ENCODE measurements at places on chromosomes 5 and 9. TPM values are rescaled to one million over a fixed set of nuclear protein-coding genes. Genes with fewer than 3 reads are reported as not detected.

DNA sequence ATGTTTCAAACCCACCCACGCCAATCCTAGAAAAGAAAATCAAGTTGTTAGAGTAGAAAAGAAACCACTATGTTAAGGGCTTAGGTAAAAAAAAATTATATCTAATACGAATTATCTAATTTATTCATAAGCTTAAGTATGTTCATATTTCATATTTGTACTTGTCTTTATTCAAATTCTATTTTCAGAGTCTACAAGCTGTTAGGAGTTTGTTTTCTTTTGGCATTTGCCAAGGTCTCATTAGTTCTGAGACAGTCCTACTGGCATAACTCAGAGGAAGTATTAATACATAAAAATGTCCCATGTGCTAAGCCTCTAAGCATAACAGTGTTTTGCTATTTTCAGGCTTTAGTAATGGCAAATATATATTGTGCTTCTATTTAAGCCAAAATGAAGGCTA is 57.6 kb downstream of the STARD4 start:
- H3K36me3 ChIP-seq, result no peaks in the 10 kb centered on the region
- H3K4me3 ChIP-seq, result no peak overlapping the region
- no peaks in the 10 kb centered on the region for H3K27me3 ChIP-seq
- peaks cover 2% of the 10 kb centered on the region for H3K4me1 ChIP-seq
- no peak overlapping the region for H3K27ac ChIP-seq
- no peak for DNase-seq

DNA sequence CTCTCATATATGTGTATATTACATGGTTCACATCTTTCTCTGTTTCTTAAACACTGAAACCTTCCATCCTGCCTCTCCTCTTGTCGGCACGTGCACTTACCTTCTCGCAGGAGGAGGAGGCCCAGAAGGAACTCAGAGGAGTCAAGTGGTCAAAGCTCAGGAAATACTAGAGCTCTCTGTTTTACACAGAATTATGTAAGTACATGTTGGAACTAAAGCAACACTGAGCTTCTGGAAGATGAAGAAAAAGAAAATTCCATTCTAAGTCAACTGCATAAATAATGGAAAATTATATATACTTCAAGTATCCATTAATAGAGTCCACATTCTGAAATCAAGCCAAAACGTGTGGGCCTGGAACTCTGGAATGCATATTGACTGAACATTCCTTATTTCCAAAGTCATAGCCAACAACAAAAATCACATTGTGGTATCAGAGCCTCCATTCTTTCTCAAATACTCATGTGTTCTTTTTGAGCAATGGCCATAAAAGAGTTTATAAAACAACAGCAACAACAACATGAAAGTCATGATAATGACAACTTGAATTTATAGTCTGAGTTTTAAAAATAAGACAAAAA is 121.5 kb upstream of the RAI14 start:
- no peaks in the 10 kb centered on the region for H3K27me3 ChIP-seq
- H3K27ac ChIP-seq, result no peak overlapping the region
- peaks cover 1% of the 10 kb centered on the region for H3K4me1 ChIP-seq
- no peak for DNase-seq

DNA sequence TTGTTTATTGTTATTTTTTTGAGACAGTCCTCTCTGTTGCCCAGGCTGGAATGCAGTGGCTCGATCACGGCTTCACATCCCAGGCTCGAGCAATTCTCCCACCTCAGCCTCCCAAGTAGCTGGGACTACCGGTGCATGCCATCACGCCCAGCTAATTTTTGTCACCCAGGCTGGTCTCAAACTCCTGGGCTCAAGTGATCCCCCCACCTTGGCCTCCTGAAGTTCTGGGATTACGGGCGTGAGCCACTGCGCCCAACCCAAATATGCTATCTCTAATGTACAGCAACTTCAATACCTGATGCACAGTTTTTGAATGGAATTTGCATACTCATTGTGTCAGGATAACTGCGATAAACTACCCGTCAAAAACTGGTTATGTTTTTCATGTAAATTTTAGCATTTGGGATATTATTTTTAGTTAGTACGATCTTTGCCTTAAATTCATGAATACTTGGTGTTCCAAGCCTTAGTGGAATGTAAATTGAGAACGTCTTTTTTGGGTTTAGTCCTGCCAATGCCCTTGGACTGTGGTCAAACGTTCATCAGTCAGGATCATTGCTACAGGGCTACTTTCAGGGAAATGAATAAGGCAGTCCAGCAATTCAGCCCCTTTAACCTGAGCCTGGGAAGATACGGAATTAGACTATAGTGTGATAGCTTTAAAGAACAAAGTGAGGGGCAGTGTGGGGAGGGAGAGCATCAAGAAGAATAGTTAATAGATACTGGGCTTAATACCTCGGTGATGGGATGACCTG is 4.4 kb downstream of the UGCG start:
- peaks cover 25% of the 10 kb centered on the region for H3K4me1 ChIP-seq
- H3K27ac ChIP-seq, result no peak overlapping the region
- H3K4me3 ChIP-seq, result no peak overlapping the region
- H3K27me3 ChIP-seq, result no peaks in the 10 kb centered on the region
- DNase-seq, result no peak

HK3 gene
- 0.61 TPM for total RNA-seq

C7 gene
- total RNA-seq, result 1,224 TPM

GRCh38 chr5:149133795-149134777 is 7.2 kb upstream of the ABLIM3 start:
- H3K4me3 ChIP-seq, result no peak overlapping the region
- no peak overlapping the region for H3K27ac ChIP-seq
- H3K4me1 ChIP-seq, result no peaks in the 10 kb centered on the region

DNA sequence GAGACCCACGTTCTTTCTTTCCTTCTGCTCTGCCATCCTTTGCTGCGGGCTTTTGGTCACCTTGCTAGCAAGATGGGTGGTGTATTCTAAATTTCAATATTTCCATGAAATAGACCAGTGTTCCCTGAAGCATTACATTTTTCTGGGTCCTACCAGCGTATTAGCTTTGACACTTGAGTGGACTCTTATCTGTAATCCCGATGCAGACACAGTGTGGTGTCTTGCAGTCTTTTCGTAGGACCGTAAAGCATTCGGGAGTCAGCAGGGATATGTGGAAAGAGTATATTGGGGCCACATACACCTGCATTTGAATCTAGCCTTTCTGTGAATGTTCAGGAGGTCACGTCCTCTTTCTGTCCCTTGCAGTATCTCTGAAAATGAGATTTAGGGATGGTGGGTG is 124.7 kb upstream of the CPEB4 start:
- no peak for DNase-seq
- H3K4me1 ChIP-seq, result peaks cover 3% of the 10 kb centered on the region
- H3K27ac ChIP-seq, result no peak overlapping the region
- no peaks in the 10 kb centered on the region for H3K27me3 ChIP-seq
- no peaks in the 10 kb centered on the region for H3K36me3 ChIP-seq

ZFR gene
- 85.9 TPM for total RNA-seq

DNA sequence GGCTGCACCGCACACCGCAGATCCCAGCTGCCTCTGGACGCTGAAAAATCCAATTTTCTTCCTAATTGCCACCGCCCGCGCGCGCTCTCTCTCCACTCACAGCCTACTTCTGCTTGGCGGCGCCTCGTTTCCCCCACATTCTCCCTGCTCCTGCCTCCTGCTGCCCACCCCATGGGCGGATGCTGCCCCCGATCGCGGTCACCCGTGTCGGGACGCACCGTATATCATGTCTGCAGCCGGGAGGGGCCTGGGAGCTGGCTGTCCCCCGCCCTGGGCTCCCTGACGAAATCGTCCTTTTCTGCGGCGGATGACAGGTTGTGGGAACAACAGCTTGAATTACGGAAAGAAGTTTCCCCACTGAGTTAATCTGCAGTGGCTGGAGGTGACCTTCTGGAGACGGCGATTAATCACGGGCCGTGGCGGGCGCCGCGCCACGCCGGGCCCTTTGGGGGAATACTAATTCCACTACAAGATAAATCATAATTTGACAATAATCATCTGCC is 36.3 kb upstream of the PSD2 start:
- H3K4me3 ChIP-seq, result no peak overlapping the region
- H3K4me1 ChIP-seq, result no peaks in the 10 kb centered on the region
- no peak overlapping the region for H3K27ac ChIP-seq
- H3K36me3 ChIP-seq, result no peaks in the 10 kb centered on the region
- DNase-seq, result no peak

DNA sequence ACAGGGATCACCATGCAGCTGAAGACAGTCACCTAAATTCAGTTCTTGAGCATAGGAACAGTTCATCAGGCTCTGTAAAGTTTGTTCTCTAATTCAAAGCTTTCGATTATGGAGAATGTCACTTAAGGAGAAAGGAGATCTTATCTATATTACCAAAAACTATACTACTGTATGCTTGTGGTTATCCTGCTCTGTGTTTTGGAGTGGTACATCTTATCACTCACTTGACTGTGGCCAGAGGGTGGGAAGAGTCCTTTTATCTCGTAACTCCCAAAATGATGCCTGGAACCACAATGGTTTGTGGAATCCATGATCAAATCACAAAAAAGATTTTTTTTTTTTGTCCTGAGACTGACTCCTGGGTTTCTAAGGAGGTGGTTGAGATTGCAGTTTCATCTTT is 230.7 kb downstream of the COMMD10 start:
- no peaks in the 10 kb centered on the region for H3K36me3 ChIP-seq
- no peak overlapping the region for H3K4me3 ChIP-seq

GRCh38 chr5:59769832-59770231 is 123.7 kb downstream of the PDE4D start:
- no peaks in the 10 kb centered on the region for H3K36me3 ChIP-seq
- no peak overlapping the region for H3K27ac ChIP-seq
- no peak for DNase-seq
- no peaks in the 10 kb centered on the region for H3K27me3 ChIP-seq

PCDHGA7 gene
- 5.8 TPM for total RNA-seq

DNA sequence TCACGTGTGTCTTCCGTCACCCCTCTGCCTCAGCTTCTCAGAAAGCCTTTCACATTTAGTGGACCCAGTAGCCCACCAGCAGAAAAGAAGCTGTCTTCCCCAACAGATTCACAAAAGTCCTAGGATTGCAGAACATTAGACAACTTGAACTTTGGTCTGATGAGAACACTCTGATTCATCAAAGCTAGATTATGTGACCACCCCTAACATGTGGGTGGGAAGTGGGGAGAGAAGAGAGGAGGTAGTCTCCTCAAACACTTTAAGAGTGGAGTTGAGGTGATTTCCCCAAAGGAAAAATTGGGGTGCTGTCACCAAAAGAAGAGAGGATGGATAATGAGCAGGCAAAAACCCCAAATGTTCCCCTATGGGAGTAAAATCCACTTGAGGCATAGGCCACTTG is 41.4 kb upstream of the SMIM23 start:
- no peak for DNase-seq
- no peak overlapping the region for H3K27ac ChIP-seq
- H3K4me3 ChIP-seq, result no peak overlapping the region

QRFP gene
- total RNA-seq, result not detected

- no peak for DNase-seq
- H3K36me3 ChIP-seq, result no peaks in the 10 kb centered on the region
- no peak overlapping the region for H3K27ac ChIP-seq
- no peak overlapping the region for H3K4me3 ChIP-seq
- H3K27me3 ChIP-seq, result no peaks in the 10 kb centered on the region
- peaks cover 12% of the 10 kb centered on the region for H3K4me1 ChIP-seq
Measured at GRCh38 chr9:127202461-127203169, 62.0 kb upstream of the GARNL3 start.

Data from ovary (tissue), 10 donors.